ENCODE measurements at places on chromosomes 12 and 14. TPM values are rescaled to one million over a fixed set of nuclear protein-coding genes. Genes with fewer than 3 reads are reported as not detected.

MANSC4 gene
- polyA plus RNA-seq = not detected

BATF gene
- 1.0 TPM for polyA plus RNA-seq

APOF gene
- polyA plus RNA-seq = not detected

AKAP6 gene
- polyA plus RNA-seq = 67.7 TPM

RPGRIP1 gene
- 1.2 TPM for polyA plus RNA-seq

C14orf180 gene
- 13.3 TPM for polyA plus RNA-seq

KRT6A gene
- polyA plus RNA-seq = 1.3 TPM

UNC79 gene
- 0.58 TPM for polyA plus RNA-seq

TSPAN11 gene
- polyA plus RNA-seq = 5.9 TPM

IGFBP6 gene
- 49.2 TPM for polyA plus RNA-seq

MYBPC1 gene
- 3,488 TPM for polyA plus RNA-seq

ANKRD33 gene
- polyA plus RNA-seq = not detected

EML5 gene
- 0.59 TPM for polyA plus RNA-seq

MYO1H gene
- polyA plus RNA-seq = 0.25 TPM

SPX gene
- polyA plus RNA-seq = 32.7 TPM

SERPINA10 gene
- not detected for polyA plus RNA-seq

BDKRB2 gene
- polyA plus RNA-seq = 2.5 TPM

OVCH1 gene
- 0.54 TPM for polyA plus RNA-seq

TAS2R46 gene
- polyA plus RNA-seq = not detected

NTS gene
- 0.74 TPM for polyA plus RNA-seq

PRH2 gene
- polyA plus RNA-seq = not detected

KLRC4 gene
- not detected for polyA plus RNA-seq

OR4Q2 gene
- polyA plus RNA-seq = not detected

SLC4A8 gene
- polyA plus RNA-seq = 1.4 TPM

ITGA7 gene
- 466 TPM for polyA plus RNA-seq

PLCZ1 gene
- not detected for polyA plus RNA-seq

KRT2 gene
- 0.08 TPM for polyA plus RNA-seq

CNTN1 gene
- 28.7 TPM for polyA plus RNA-seq

SLC6A15 gene
- 2.9 TPM for polyA plus RNA-seq

LGR5 gene
- polyA plus RNA-seq = 2.4 TPM

BTG1 gene
- polyA plus RNA-seq = 64.1 TPM

ITGB7 gene
- polyA plus RNA-seq = 0.76 TPM

TSHR gene
- polyA plus RNA-seq = 0.84 TPM

NOVA1 gene
- polyA plus RNA-seq = 12.9 TPM

KICS2 gene
- 3.6 TPM for polyA plus RNA-seq

HSPA2 gene
- 6.0 TPM for polyA plus RNA-seq

CCDC196 gene
- 0.28 TPM for polyA plus RNA-seq

VSIG10 gene
- polyA plus RNA-seq = 12.0 TPM

ANKS1B gene
- 2.2 TPM for polyA plus RNA-seq

SLC24A4 gene
- 1.2 TPM for polyA plus RNA-seq

NABP2 gene
- 17.4 TPM for polyA plus RNA-seq

GLT8D2 gene
- polyA plus RNA-seq = 40.1 TPM

NUP37 gene
- 15.8 TPM for polyA plus RNA-seq

LMNTD1 gene
- polyA plus RNA-seq = not detected

TEX52 gene
- 0.79 TPM for polyA plus RNA-seq

RESF1 gene
- 19.7 TPM for polyA plus RNA-seq

LAG3 gene
- 0.80 TPM for polyA plus RNA-seq

PARPBP gene
- 4.7 TPM for polyA plus RNA-seq

TUNAR gene
- not detected for polyA plus RNA-seq

NR4A1 gene
- 32.8 TPM for polyA plus RNA-seq

CMKLR1 gene
- polyA plus RNA-seq = 4.5 TPM

RD3L gene
- polyA plus RNA-seq = not detected

TAS2R7 gene
- not detected for polyA plus RNA-seq

KRT79 gene
- 0.41 TPM for polyA plus RNA-seq

APEX1 gene
- polyA plus RNA-seq = 163 TPM

PXN gene
- 233 TPM for polyA plus RNA-seq

SDR9C7 gene
- 0.36 TPM for polyA plus RNA-seq

SSPN gene
- 121 TPM for polyA plus RNA-seq
